ENCODE measurements at places on chromosomes 12 and 14. TPM values are rescaled to one million over a fixed set of nuclear protein-coding genes. Genes with fewer than 3 reads are reported as not detected.

SLC25A29 gene
- total RNA-seq: 850 TPM

DAZAP2 gene
- 63.3 TPM for total RNA-seq

PRPF40B gene
- total RNA-seq: 17.4 TPM

ZNF410 gene
- total RNA-seq: 48.8 TPM

SCN8A gene
- total RNA-seq: 3.0 TPM

BATF gene
- 1.3 TPM for total RNA-seq

TSHR gene
- not detected for total RNA-seq

PTPN21 gene
- total RNA-seq: 6.5 TPM

FOXG1 gene
- total RNA-seq: not detected

NDRG2 gene
- total RNA-seq: 111 TPM

RNU4-1 gene
- under 0.01 TPM for total RNA-seq

GOLGA3 gene
- total RNA-seq: 66.0 TPM

UBE3B gene
- 64.2 TPM for total RNA-seq

STAC3 gene
- 1.0 TPM for total RNA-seq

HOXC6 gene
- total RNA-seq: not detected

KERA gene
- total RNA-seq: not detected

SDR9C7 gene
- total RNA-seq: not detected

SLC4A8 gene
- total RNA-seq: 1.3 TPM

LALBA gene
- total RNA-seq: not detected

ACOT4 gene
- not detected for total RNA-seq

RASSF9 gene
- total RNA-seq: 17.8 TPM

NELL2 gene
- total RNA-seq: not detected

LRP1-AS gene
- not detected for total RNA-seq

TGFB3 gene
- total RNA-seq: 85.3 TPM

RHEBL1 gene
- not detected for total RNA-seq

SVOP gene
- total RNA-seq: not detected

OTX2 gene
- not detected for total RNA-seq

RAN gene
- total RNA-seq: 64.6 TPM

VDR gene
- total RNA-seq: 0.29 TPM

B4GALNT3 gene
- 2.4 TPM for total RNA-seq

SLC25A21 gene
- total RNA-seq: not detected

MYO1H gene
- total RNA-seq: not detected

LPCAT3 gene
- total RNA-seq: 45.1 TPM

MYO1A gene
- not detected for total RNA-seq

TAS2R19 gene
- 3.5 TPM for total RNA-seq

SPTB gene
- total RNA-seq: 4.6 TPM

SLC17A8 gene
- not detected for total RNA-seq

CEBPE gene
- total RNA-seq: not detected

SLC35F4 gene
- not detected for total RNA-seq

CCDC196 gene
- not detected for total RNA-seq

GUCY2C gene
- total RNA-seq: not detected

OR6C2 gene
- total RNA-seq: not detected

ANP32D gene
- total RNA-seq: not detected

PIWIL1 gene
- not detected for total RNA-seq

HOXC11 gene
- 3.3 TPM for total RNA-seq

BCL2L14 gene
- total RNA-seq: not detected

DHRS4 gene
- total RNA-seq: 57.9 TPM

PDE3A gene
- total RNA-seq: 15.0 TPM
